ENCODE measurements at places on chromosomes 3 and 15.

GRCh38 chr3:74550686-74551085 is 63.8 kb downstream of the CNTN3 start:
- DNase-seq, result no peak

- no peak for DNase-seq
These were observed 241.7 kb downstream of the ATP8B4 start for GRCh38 chr15:49877117-49877872.

DNA sequence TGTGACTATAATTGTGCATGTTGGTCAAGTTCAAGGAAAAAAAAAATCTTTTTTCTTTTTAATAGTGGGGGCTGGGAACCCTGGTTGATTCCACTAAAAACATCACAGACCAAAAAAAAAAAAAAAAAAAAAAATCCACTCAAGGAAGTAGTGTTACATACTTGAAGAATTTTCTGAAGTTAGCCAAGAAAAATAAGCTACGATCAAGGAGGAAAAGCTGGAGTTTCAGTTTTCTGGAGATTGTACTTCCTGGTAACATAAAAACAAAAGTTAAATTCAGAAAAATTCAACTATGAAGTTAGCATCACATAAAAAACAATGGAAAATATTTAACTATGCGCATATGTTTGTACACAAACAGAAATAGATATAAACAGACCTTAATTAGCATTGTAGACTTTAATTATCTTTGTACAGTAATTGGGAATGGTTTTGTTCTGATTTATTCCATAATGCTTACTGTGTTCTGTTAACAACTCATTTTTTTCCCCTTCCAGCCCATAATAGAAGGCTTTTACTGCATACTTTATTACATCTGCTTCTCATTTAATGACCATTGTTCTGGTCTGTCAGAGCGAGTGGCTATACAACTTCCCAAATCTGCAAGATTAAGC is 194.3 kb downstream of the RORA start:
- DNase-seq, result no peak

DNA sequence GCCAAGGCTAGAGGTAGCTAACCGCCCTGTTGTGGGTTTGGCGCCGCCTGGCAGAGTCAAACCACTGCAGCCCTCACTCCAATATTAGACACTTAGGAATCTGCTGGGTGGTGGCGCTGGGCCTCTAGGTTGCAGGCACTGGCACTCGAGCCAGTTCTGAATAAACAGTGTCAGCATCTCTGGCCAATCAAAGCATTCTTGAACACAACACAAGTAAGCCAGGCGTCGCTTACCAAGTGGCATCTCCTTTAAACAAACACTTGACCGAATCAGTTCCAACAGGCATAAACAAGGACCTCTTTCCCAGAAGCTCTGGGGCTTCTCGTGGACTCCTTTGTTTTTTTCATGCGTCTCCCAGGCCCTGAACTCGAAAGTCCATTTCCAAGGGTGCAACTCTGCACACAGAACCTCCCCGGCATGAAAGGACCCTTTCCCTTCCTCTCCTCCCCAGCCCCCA is 82.3 kb downstream of the LRIG1 start:
- DNase-seq, result no peak

DNA sequence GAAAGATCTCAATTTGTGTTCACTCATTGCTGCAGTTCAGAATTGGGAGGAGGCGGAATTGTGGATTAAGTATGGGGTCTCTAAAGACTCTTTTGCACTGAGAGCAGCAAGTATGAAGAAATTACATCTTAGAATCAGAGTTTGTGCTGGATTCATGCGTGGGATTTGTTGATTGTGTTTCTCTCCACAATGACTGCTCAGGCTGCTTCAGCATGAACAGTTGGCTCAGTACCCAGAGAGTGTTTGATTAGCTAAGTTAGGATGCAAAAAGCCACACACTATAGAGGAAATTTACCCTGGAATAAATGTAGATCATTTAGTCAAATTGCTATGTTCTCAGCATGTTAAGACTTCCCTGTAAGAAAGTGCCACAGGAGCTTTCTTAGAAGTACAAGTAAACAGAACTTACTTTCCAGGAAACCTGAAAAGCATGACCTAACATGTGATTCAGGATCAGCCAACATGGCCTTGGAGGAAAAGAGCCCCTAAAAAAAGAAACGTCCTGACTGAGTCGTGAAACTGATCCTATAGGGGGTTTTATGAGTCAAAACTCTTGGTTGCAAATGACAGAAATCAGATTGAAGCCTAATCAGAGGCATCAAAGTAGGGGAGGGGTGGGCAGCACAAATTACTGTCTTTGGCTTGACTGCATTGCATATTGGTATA is 32.6 kb downstream of the HHLA2 start:
- DNase-seq, result no peak

- no peak for DNase-seq
These were observed 43.1 kb downstream of the STARD5 start for GRCh38 chr15:81280696-81281455.

GRCh38 chr15:42832576-42832975 is 88.0 kb downstream of the TTBK2 start:
- no peak for DNase-seq

- no peak for DNase-seq
These were observed 27.2 kb downstream of the GSK3B start for GRCh38 chr3:120067083-120067482.

DNA sequence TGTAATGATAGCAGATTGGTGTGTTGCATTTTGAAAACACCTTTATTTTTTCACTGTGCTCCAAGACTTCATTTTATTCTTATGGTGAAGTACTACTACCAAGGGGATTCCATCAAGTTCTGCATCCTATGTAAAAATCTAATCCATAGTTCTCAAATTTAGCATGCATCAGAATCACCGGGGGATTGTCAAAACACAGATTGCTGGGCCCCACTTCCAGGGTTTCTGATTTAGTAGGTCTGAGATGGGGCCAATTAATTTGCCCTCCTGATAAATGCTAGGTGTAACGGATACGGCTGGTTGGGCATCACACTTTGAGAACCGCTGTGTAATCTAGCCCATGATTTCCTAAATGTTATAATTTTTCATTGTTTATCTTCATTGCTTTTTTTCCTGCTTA is 692 bp downstream of the ZWILCH start:
- DNase-seq, result no peak

All from T-cell (primary cell).